Prostate gland (tissue), 2 donors: ENCODE measurements at places on chromosomes 3 and 15. TPM values are rescaled to one million over a fixed set of nuclear protein-coding genes. Genes with fewer than 3 reads are reported as not detected.

CHRNA7 gene
- 3.7 TPM for total RNA-seq

LYSMD2 gene
- 15.0 TPM for total RNA-seq

PPP1R14D gene
- total RNA-seq: 0.97 TPM

CX3CR1 gene
- total RNA-seq: 2.7 TPM

SH3BP5 gene
- 13.3 TPM for total RNA-seq
